Thyroid gland (tissue), 4 donors: ENCODE measurements at places on chromosomes 2 and 18. TPM values are rescaled to one million over a fixed set of nuclear protein-coding genes. Genes with fewer than 3 reads are reported as not detected.

DNA sequence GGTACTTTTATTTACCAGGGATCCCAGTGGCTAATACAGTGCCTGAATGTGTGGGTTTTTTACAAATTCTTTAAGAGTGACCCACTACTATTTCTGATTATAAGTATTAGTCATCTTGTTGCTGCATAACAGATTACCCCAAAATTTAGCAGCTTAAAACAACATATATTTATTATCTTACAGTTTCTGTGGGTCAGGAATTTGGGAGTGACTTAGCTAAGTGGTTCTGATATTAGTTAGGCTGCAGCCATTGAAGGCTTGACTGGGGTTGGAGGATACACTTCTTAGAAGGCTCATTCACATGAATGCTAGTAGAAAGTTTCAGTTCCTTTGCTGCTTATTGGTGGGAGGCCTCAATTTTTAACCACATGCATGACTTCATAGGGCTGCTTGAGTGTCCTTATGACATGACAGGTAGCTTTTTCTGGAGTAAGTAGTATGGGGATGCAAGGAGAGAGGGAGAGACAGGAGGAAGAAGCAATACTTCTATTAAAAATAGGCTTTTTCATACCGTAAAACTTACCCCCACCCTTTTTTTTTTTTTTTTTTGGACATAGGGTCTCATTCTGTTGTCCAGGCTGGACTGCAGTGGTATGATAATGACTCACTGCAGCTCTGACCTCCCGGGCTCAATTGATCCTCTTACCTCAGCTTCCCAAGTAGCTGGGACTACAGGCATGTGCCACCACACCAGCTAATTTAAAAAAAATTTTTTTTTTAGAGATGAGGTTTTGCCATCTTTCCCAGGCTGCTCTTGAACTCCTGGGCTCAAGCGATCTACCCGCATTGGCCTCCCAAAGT is 13.3 kb upstream of the POLE4 start:
- no peak for DNase-seq

IL1RN gene
- total RNA-seq = 1.3 TPM

DNA sequence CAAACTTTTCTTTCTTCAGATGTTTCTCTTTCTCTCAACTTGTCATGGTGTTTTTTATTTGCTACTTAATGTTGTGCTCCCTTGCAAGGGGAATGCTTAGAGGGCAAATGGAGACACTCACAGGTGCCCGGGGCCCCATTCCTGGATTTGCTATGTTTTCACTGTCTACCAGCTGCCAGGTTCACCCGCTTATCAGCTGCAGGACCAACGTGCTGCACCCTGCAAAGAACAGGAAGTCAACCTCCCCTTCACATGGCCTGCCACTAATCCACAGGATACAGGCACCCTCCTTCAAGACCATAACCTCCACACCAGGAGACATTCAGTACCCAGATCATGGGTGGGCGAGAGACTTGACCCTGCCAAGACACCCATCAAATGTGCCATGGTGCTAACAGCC is 237.6 kb upstream of the STON1 start:
- no peak for DNase-seq

MTX2 gene
- 35.5 TPM for total RNA-seq

SMYD1 gene
- total RNA-seq = not detected

DNA sequence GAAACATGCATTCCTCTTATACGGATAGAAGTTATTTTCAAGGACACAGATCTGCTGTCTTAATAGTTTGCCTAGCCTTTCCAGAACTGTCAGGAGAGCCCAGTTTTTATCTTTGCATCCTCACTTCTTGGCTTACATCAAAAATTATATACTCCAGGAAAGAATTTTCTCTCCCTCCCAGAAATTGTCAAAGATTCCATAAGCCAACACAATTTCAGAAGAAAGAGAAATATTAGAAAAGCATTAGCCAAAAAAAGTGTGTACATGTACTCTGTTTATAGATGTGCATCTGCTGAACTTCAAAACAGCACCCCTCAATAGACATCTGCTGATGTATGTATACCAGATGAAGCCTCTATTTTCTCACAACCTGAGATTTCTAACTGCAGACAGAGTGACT is 210.4 kb downstream of the METTL4 start:
- no peak for DNase-seq

DNA sequence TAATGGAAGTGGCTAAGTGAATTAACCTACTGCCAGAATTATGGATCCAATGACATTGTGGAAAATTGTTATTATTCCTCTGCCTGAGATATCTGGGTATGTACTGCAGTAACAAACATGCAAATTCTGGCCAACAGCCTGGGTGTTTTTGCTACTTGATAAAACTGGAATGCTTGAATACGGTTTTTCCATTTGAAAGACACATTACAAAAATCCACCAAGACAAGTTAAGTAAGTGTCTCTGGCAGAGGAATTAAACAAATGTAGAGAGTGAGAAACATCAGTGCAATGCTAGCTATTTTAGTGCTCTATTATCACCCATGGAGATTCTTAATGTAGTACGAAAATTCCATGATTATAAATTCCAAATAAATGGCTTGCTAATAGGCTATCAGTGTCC is 312.4 kb upstream of the MEIS1 start:
- DNase-seq = no peak

DNA sequence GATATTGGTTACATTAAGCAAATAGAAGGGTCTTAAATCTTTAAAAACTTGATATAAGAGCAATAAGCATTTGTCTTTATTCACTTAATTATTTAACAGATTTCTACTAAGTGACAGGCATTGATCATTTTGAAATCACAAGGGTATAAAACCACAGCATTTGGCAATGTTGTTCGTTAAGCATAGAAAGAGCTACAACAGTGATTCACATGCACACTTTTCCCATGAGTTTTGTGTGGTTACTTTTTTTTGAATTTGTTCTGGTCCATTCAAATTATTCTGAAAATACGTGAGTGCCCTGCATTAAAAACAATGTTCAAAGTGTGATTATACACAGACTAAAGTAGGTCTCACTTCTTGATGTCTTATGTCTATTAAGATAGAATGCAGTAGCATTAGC is 52.2 kb downstream of the LYPD6B start:
- DNase-seq = no peak

ADAM23 gene
- 0.20 TPM for total RNA-seq

DNA sequence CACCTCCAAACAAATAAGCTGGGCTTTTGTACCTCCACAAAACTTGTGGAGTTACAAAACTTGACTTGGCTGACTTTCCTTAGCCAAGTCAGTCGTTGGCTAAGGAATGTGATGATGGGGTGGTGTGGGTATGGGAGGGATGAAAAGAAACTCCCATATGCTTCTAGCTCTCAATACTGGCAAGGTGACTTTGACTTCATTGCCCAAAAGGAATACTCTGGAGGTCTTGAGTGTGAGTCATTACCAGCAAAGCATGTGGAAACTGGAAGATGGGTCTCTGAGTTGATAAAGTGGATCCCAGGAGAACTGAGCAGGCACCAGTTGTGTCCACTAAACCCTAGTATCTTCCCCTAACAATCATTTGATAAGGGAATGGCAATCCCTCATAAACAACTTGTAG is 226.7 kb downstream of the GULP1 start:
- no peak for DNase-seq
